ENCODE measurements at places on chromosomes 1 and 21. TPM values are rescaled to one million over a fixed set of nuclear protein-coding genes. Genes with fewer than 3 reads are reported as not detected.

GRCh38 chr1:180542113-180542837, 16.5 kb upstream of the OVAAL start:
- DNase-seq, result no peak

The PPIAL4G gene
- polyA plus RNA-seq, result not detected

DNA sequence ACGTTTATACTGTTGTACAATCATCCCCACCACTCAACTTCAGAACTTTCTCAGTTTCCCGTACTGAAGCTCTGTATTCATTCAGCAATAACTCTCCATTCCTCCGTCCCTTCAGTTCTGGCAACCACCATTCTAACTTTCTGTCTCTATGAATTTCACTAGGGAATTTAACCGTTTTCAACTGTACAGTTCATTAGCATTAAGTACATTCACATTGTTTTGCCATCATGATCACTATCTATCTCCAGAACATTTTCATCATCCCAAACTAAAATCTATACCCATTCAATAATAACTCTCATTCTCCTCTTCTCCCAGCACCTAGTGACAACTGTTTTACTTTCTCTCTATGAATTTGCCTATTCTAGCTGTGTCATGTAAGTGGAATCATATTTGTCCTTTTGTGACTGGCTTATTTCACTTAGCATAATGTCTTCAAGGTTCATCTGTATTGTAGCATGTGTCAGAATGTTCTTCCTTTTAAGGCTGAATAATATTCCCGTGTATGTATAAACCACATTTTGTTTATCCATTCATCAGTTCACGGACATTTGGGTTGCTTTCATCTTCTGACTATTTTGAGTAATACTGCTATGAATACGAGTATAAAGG, 75.0 kb downstream of the CEP350 start:
- DNase-seq, result no peak

The TCHH gene
- polyA plus RNA-seq, result 0.03 TPM

The GPR37L1 gene
- 0.07 TPM for polyA plus RNA-seq

GRCh38 chr1:205214756-205215155, 3.3 kb upstream of the DSTYK start:
- no peak for DNase-seq

The OPTC gene
- polyA plus RNA-seq, result not detected

The AGRN gene
- polyA plus RNA-seq, result 34.2 TPM

- no peak for DNase-seq
Measured at GRCh38 chr1:188427642-188428041, 1598.9 kb downstream of the PLA2G4A start.

DNA sequence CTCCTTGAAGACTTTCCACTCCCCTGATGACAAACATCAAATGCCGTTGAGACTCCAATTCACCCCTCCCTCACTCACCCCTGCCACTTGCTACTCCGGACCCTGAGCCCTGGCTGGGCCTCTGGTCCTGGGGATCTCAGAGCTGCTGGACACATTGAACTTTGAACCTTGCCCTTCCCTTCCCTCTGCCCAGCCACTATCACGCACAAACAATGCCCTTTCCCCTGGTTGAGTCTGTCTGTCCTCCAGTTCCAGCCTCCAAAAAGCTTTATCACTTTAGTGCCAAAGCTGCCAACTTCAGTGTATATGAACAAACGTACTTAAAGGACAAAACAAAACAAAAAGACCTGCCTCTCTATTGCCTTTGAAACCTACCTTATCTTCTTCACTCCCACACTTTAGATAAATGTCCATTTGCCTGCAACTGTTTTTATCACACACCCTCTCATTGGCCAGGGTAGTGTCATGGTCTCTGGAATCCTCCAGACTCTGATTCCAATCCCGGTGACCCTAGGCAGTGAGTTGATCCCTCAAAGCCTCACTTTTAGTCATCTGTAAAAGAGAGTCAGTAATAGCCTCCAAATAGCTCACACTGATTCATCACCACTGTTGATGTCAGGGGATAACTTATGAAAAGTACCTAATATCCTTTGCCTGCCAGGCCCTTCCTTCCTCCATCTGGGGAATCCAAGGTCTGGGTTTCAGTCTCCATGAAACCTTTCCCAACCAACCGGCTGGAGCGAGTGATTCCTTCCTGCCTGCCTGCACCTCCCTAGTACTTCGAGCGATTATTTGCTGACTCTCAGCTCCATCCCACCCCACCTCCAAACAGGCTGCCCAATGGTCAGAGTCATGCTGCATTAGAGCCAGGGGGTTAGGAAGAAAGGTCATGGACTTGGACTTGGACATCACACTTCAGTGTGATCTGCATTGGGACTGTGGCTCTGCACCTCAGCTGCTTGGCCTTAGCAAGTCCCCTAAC, 15.9 kb upstream of the SPOCD1 start:
- DNase-seq, result no peak

The SLC22A15 gene
- 0.99 TPM for polyA plus RNA-seq

The PTPRC gene
- 5.2 TPM for polyA plus RNA-seq

The SMYD3 gene
- 10.1 TPM for polyA plus RNA-seq

The SMPDL3B gene
- 0.31 TPM for polyA plus RNA-seq

The PFKFB2 gene
- 5.3 TPM for polyA plus RNA-seq

- no peak for DNase-seq
Measured at GRCh38 chr1:15303935-15304334, 56.9 kb downstream of the FHAD1 start.

The BOLA1 gene
- 20.0 TPM for polyA plus RNA-seq
